ENCODE measurements at places on chromosomes 4 and X.

- H3K36me3 ChIP-seq = no peaks in the 10 kb centered on the region
- peaks cover 9% of the 10 kb centered on the region for H3K27me3 ChIP-seq
- H3K4me1 ChIP-seq = no peaks in the 10 kb centered on the region
- DNase-seq = no peak
- no peak overlapping the region for H3K27ac ChIP-seq
- H3K4me3 ChIP-seq = no peak overlapping the region
Measured at GRCh38 chr4:141570290-141570689, 66.1 kb upstream of the IL15 start.

GRCh38 chr4:82833696-82834313, 35.2 kb upstream of the SCD5 start:
- no peak overlapping the region for H3K4me3 ChIP-seq
- H3K36me3 ChIP-seq = peaks cover 21% of the 10 kb centered on the region
- no peaks in the 10 kb centered on the region for H3K4me1 ChIP-seq
- no peaks in the 10 kb centered on the region for H3K27me3 ChIP-seq
- no peak for DNase-seq
- no peak overlapping the region for H3K27ac ChIP-seq

GRCh38 chrX:154477891-154478477, 1.1 kb downstream of the LAGE3 start:
- H3K36me3 ChIP-seq = peaks cover 15% of the 10 kb centered on the region
- no peak for DNase-seq
- peaks cover 5% of the 10 kb centered on the region for H3K4me1 ChIP-seq
- no peaks in the 10 kb centered on the region for H3K27me3 ChIP-seq

- peaks cover 2% of the 10 kb centered on the region for H3K36me3 ChIP-seq
- no peaks in the 10 kb centered on the region for H3K4me1 ChIP-seq
- no peak overlapping the region for H3K4me3 ChIP-seq
- no peak for DNase-seq
- no peak overlapping the region for H3K27ac ChIP-seq
- no peaks in the 10 kb centered on the region for H3K27me3 ChIP-seq
Measured at GRCh38 chr4:14265651-14266050, 638.1 kb upstream of the BOD1L1 start.

Measured in central memory CD8-positive, alpha-beta T cell (primary cell).